ENCODE measurements at places on chromosomes 7 and 10.

DNA sequence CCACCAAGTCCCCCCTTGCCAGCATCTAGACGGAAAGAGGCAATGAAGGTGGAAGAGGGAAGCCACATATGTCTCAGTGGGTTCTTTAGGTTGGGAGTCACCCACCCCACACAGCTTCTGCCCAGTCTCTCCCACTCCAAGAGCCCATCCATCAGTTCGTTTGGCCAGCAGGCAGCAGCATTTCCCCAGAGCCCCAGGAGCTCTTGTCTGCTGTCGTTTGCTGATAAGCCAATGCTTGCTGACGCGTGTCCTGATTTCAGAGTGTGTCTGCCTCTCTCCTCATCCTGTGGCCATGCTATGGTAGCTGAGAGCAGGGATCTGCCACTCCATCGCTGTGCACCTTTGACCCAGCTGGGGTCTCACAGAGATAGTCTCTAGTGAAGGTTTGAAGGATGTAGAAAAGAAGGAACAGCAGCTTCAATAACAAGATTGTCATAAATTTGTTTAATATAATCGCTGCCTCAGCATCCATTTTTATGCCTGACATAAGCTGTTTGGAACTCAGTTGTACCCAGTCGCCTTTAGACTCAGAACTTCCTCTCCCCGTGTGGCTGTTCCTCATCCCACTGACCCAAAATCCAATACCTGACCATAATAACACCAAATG is 39.4 kb upstream of the GDF10 start:
- DNase-seq = no peak

- DNase-seq = peak; percentile 26
Measured at GRCh38 chr10:26879744-26880143, 19.0 kb upstream of the ABI1 start.

DNA sequence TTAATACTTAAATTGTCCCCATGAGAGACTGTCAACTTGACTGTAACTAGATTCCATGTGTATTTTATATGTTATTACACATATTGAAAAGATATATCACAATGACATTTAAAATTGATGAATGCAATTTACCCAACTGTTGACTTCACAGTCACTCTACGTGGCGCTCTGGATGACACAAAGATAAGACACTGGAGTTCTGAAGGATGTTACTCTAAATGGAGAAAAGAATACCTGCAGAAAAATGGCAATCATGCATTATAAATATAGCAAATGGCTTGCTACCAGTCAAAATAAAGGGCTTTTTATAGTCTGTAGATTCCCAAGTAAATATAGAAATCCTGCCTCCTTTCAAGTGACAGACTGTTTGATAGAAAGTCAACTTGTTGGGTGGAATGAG is 143.6 kb upstream of the KLF6 start:
- DNase-seq = no peak

GRCh38 chr7:142961595-142961972 is 579 bp downstream of the KEL start:
- DNase-seq = no peak

GRCh38 chr10:17290226-17290625 is 62.2 kb downstream of the VIM start:
- no peak for DNase-seq

- no peak for DNase-seq
Measured at GRCh38 chr7:100021297-100021696, 5.9 kb downstream of the ZKSCAN1 start.

- no peak for DNase-seq
Measured at GRCh38 chr7:41869091-41869490, 166.2 kb upstream of the INHBA start.

DNA sequence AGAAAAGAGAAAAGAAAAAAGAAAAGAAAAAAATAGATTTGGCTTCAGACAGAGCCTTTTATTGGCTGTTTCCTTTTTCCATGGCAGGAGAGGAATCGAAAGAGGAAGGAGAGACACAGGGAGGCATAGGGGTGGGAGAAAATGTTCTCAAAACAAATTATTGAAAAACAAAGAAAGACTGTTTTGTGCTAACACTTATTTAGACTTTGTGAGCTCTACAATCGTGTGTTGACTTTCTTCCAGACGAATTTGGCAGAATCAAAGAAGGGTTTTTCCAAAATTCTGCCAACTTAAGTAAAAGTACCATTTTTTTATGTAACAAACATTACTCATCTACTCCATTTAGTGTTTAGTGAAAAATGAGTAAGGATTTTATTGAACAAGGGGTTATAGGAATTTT is 982.2 kb downstream of the REEP3 start:
- no peak for DNase-seq

DNA sequence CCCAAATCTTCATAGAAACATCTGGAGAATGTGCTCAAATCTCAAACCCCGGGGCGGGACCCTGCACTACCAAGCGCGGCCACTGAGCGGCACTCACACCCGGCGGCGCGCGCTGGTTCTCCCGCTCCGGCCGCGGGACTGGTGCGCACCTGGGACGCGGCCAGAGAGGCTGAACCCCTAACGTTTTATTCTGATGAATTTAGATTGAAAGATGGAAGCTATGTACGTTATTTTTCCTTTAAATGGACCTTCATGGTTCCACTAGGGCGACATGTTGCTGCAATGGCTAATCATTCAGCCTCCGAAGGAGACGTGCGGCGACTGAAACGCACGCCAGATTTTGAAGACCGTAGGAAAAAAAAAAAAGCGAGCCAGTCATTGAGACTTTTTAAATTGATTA is 107.0 kb upstream of the INSIG1 start:
- peak; percentile 21 for DNase-seq

DNA sequence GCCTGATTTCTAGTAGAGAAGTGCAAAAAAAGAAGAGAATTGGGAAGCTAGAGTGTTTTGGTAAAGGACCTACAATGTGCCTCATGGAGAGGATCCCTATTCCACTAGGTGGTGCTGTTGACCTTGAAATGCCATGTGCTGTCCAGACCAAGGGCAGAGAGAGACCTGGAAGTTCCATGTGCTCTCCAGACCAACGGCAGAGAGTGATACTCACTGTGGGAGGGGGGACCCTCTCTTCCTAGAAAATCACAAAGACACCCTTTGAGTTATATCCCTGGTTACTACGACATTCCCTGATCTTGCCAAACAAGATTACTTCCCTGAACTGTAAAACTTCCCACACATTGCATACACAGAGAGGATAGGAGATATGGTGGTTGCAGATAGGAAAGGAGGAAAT is 212.7 kb upstream of the ZNF804B start:
- DNase-seq = peak; percentile 1

DNA sequence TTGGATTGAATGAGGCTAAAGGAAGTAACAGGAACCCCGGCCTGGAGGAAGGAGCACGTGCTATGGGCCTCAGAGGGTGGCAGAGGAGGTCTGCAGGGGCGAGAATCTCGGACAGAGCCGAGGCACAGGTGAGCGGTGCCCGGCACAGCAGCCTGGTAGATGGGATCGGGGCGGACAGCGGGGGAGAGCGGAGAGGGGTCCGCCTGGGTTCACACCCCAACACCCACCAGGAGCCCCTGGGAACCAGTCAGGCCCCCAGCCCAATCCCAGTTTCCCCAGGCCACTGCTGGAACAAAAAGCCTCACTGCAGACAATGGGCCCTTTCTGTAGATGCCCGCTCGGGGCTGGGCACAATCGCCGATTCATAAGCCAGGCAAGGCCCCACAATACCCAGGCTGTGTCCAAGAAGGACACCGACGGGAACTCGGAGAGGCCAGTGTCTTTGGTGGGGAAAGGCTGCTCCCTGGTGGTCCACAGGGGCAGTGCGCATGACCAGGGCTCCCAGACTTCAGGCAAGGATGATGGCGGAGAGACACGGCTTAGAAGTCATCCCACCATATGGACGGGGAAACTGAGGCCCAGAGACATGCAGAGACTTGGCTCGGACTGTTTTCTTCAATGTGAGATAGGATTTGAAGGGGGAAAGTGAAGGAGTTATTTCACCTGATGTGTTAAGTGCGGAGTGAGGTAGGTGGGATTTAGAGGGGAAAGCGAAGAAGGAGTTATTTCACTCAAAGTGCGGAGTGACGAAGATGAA is 106.9 kb upstream of the GPR26 start:
- peak; percentile 80 for DNase-seq

GRCh38 chr7:158062661-158063060 is 525.0 kb downstream of the PTPRN2 start:
- no peak for DNase-seq

DNA sequence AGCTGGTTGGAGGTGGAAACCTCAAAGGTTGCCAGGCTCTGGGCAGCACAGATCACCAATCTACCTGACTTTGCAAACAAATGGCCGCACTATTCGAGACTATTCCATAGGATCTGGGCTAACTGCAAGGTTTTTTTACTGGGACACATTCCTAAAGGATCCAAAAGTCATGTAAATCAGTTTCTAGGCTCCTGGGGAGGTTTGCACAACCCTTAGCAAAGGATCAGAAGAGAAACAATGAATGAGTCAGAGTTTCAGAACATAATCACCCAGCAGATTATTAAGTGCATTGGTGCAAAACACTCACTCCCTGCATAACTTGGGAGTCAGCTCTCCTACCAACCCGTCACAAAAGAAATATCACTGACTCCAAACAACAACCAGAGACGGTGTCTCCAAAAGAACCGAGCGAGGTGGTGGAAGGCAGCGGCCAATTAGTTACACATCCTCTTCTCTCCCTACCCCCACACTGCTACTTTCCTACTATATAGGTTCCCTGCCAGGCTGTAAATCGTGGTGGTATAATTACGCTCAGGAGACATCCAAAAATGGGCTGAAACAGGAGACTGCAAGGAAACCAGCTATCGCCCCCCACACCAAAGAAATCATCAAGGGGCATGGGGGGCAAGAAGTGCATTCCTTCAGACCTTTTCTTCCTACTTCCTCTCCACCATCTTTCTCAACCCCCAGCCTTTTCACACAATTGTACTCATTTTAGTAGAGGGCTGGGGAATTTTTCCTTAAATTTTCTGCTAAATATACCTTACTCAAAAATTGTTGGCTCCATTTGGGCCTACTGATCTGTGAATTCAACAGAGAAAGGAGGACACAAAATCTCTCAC is 3.2 kb downstream of the UBE2H start:
- peak; percentile 2 for DNase-seq

- DNase-seq = no peak
Measured at GRCh38 chr10:17744341-17744861, 7.6 kb upstream of the TMEM236 start.

DNA sequence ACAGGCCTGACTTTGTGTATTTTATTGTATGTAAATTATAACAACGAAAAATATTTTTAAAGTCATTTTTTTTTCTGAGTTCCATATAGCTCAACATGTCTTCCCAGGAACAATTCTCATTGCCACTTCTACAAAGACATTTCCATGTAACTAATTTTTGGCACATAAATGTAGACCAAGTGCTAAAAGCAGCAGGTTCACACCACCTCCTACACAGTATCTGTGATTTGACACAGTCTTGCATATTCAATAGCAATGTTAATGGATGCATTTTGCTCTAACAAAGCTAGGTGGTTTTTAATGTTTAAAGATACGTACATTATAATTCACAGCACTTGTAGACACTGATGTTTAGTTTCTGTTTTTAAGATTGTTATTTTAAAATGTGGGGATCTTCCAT is 346.5 kb downstream of the GPAM start:
- no peak for DNase-seq

DNA sequence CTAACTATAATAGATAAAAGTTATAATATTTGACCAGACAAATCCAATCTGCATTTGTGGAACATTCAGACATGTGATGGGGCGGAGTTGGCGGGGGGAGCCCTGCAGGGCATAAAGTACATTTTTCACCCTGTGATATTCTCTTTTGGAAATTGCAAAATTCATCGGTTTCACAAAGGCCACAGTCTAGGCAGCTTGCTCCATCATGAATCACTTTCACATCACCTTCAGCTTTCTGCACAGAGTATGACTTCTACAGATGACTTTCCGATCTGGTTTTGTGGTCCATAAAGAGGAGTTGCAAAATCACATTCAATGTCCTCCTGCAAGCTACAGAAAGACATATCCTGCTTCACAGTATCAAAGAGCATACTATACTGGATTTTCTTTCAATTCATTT is 51.4 kb upstream of the APBB1IP start:
- DNase-seq = no peak

- DNase-seq = no peak
Measured at GRCh38 chr10:112126901-112127300, 56.7 kb downstream of the GPAM start.

- DNase-seq = no peak
Measured at GRCh38 chr10:43237631-43238446, 29.0 kb downstream of the RASGEF1A start.

GRCh38 chr10:122342293-122343134 is 32.0 kb upstream of the PLEKHA1 start:
- peak; percentile 42 for DNase-seq

DNA sequence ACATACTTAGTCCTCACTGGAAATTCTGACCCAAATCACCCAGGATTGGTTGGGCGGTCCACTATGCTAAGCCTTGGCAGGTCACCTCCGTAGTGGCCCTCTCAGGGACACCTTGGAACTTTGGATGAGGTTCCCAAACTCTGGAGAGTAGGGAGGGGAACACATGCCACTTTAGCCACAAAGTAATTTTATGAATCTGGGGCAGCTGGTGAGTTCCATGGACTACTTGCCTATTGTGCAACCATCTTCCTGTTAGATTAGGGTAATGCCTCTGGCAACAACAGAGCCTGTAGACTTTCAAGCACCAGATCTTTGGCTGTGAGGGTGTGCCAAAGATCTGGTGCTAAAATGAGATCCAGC is 77.7 kb downstream of the ITGB8 start:
- DNase-seq = no peak

GRCh38 chr7:40851001-40851400 is 716.2 kb downstream of the SUGCT start:
- DNase-seq = no peak

DNA sequence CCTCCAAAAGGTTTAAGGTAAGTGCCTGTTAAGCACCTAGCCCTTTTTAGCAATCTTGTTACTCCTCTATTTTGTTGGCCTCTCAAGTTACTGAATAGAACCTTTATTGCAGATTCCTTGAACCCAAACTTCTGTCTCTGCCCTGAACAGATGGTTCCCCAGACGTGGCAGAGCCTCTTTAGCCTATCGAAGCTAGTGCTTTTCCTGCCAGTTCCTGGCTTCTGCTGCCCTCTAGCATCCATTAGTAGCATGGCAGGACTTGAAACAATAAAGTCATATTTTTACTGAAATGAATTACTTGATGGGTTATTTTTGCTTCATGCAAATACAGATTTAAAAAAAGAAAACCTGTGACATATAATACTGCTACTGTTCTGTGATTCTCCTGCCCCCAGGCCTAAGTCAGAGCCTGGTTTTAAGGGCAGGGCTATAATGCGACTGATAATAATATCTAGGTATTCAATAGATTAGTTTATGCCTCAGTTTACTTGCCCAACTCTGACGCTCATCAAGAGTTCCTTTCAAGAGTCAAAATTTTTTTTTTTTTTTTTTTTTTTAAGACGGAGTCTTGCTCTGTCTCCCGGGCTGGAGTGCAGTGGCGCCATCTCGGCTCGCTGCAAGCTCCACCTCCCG is 84.3 kb upstream of the PHF14 start:
- DNase-seq = peak; percentile 2

DNA sequence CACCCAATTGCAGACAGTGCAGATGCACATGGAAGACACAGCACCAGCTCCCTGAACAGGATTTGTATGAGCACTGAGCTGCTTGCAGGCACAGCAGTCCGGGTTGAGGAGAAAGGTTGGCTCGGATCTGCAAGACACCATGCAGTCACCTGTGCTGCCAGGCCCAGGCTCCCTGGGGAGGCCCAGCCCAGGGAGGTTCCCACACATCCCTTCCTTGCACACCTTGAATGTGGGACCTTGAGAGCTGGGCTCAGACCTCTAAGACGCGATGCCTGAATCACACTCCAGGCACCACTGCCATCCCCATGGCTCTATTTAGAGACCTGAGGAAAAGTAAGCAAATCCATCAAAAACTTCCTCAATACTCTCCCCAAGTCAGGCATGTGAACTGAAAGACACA is 397.7 kb downstream of the TCERG1L start:
- no peak for DNase-seq
